Mesendoderm (in vitro differentiated cells): ENCODE measurements at places on chromosomes 6 and 20.

DNA sequence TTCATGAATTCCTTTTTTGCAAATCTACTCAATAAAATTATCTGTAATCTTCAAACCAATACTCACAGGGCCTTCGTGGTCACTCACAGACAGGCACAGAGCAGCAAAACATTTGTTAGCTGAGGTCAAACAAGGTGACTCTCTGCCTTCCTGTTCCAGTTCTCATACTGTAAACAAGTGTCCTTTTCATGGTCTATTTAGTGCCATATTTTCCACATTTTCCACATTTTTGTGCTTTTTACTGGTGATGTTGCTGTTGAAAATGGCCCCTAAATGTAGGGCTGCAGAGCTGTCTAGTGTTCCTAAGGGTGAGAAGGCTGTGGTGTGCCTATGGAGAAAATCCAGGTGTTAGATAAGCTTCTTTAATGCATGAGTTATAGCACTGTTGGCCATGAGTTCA is 133.1 kb upstream of the COL21A1 start:
- no peaks in the 10 kb centered on the region for H3K27me3 ChIP-seq
- no peak for DNase-seq
- H3K36me3 ChIP-seq, result no peaks in the 10 kb centered on the region
- no peaks in the 10 kb centered on the region for H3K4me1 ChIP-seq

GRCh38 chr6:9139746-9140145 is 704.4 kb upstream of the SLC35B3 start:
- no peaks in the 10 kb centered on the region for H3K36me3 ChIP-seq
- H3K4me1 ChIP-seq, result no peaks in the 10 kb centered on the region
- no peak for DNase-seq
- H3K27ac ChIP-seq, result no peak overlapping the region
- H3K4me3 ChIP-seq, result no peak overlapping the region
- no peaks in the 10 kb centered on the region for H3K27me3 ChIP-seq

DNA sequence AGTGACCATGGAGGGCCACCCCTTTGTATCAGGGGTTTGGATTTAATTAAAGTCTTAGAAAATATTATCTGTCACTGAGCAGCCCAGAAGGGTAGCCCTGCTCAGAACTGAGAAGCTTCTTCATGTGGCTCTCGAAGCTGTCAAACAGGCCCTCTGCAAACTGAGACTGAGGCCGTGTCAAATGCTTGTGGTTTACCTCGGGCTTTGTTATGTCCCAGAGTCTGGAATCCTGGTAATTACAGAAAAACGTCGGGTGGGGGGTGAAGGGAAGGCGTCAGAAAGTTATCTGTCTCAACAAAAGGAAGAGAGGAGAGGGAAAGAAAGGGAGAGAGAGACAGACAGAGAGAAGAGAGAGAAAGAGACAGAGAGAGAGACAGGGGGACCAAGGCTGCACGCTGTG is 200.8 kb downstream of the BMP7 start:
- no peak overlapping the region for H3K4me3 ChIP-seq
- no peaks in the 10 kb centered on the region for H3K4me1 ChIP-seq

DNA sequence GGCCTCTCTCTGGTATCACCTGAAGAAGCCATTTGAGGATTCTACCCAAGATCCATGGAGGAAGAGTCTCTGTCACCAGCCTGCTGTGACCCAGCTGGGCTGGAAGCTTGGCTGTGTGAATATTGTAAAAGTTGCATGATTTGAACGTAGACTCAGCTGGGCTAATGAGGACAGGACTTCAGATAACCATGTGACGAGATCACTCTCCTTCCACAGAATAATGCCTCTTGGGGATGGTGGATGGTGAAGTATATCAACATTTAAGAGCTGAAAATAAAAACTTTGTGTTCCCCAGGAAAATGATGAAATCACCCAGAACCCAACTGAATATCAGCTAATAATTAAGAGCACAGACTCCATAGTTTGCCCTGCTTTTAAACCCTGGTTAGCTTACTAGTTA is 427.9 kb downstream of the CD83 start:
- H3K4me3 ChIP-seq, result no peak overlapping the region
- H3K27me3 ChIP-seq, result no peaks in the 10 kb centered on the region
- H3K4me1 ChIP-seq, result no peaks in the 10 kb centered on the region
- H3K27ac ChIP-seq, result no peak overlapping the region
- no peak for DNase-seq

DNA sequence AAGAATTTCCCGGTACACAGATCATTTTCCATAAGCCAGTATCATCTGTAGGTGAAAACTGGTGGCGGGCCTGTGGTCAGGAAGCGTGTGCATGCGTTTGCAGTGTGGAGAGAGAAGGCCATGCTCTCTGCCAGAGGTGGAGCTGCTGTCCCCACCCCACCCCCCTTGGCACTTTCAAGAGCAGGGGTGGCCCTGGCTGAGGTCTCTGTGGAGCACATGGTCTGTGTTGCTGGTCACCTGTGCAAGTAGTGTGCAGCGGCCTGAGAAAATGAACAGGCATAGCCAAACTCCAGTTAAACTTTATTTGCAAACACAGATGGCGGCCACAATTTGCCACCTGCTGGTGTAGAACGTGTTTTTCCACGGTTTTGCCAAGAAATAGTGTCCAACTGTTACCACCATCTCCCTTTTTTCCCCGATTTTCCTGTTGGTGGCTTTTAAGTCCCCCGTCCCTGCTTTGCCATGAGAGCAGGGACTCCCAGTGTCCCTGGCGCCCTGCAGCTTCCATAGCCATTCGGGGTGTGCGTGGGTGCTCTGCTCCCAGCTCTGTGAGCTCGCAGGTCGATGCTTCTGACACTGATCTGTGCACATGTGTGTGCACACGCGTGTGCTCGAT is 2.5 kb downstream of the ADRM1 start:
- peaks cover 24% of the 10 kb centered on the region for H3K36me3 ChIP-seq
- H3K27ac ChIP-seq, result no peak overlapping the region
- H3K4me1 ChIP-seq, result peaks cover 2% of the 10 kb centered on the region
- DNase-seq, result peak; percentile 24
- H3K4me3 ChIP-seq, result no peak overlapping the region
- H3K27me3 ChIP-seq, result no peaks in the 10 kb centered on the region

- H3K27me3 ChIP-seq, result no peaks in the 10 kb centered on the region
- H3K36me3 ChIP-seq, result no peaks in the 10 kb centered on the region
- H3K27ac ChIP-seq, result no peak overlapping the region
- no peak for DNase-seq
Observed at GRCh38 chr6:53391170-53391569, 42.4 kb upstream of the ELOVL5 start.

- no peaks in the 10 kb centered on the region for H3K4me1 ChIP-seq
- no peak overlapping the region for H3K4me3 ChIP-seq
- H3K36me3 ChIP-seq, result no peaks in the 10 kb centered on the region
Observed at GRCh38 chr6:154166140-154166539, 127.1 kb downstream of the OPRM1 start.

DNA sequence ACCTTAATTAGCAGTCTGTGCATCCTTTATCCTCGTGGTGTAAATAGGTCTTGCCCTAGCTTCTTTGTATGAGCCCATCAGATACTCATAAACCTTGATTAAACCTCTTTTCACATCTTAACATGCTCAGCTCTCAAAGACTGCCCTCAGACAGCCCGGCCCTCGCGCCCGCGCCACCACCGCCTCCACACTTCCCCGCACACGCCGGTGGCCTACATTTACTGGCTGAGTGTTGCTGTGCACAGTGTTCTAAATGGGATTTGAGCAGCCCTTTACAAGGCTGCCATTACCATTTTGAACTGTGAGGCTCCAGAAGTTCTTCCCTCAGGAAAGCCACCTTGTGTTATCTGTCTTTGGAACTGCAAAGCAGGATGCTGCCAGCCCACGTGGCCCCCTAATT is 63.0 kb upstream of the INSM1 start:
- no peak for DNase-seq
- H3K4me1 ChIP-seq, result no peaks in the 10 kb centered on the region

- no peak overlapping the region for H3K4me3 ChIP-seq
- peaks cover 9% of the 10 kb centered on the region for H3K4me1 ChIP-seq
- H3K27me3 ChIP-seq, result no peaks in the 10 kb centered on the region
- H3K27ac ChIP-seq, result no peak overlapping the region
- DNase-seq, result no peak
- no peaks in the 10 kb centered on the region for H3K36me3 ChIP-seq
Observed at GRCh38 chr6:14791526-14791925, 454.3 kb upstream of the JARID2 start.

DNA sequence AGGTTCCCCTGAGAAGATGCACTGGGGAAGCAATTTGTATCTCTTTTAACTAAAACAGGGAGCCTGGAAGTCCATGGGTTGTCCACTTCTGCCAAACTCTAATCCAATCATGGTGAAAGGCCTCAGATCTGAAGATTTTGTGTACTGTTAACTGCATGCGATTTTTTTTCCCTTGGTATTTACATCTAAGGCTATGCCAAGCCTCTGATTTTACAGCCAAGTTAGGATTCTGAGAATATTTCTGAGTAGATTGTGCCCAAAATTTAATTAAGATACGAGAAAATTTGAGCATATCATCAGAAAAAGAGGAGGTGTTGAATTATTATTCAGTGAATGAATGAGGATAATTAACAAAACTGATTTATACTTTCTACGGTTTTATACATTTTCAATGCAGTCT is 34.0 kb downstream of the BTBD3 start:
- no peaks in the 10 kb centered on the region for H3K36me3 ChIP-seq
- no peak overlapping the region for H3K4me3 ChIP-seq
- H3K4me1 ChIP-seq, result no peaks in the 10 kb centered on the region
- H3K27me3 ChIP-seq, result no peaks in the 10 kb centered on the region
- no peak overlapping the region for H3K27ac ChIP-seq
- DNase-seq, result no peak

GRCh38 chr6:46279874-46280273 is 109.1 kb upstream of the ENPP5 start:
- H3K27ac ChIP-seq, result no peak overlapping the region
- no peak overlapping the region for H3K4me3 ChIP-seq
- H3K36me3 ChIP-seq, result no peaks in the 10 kb centered on the region
- no peaks in the 10 kb centered on the region for H3K4me1 ChIP-seq

DNA sequence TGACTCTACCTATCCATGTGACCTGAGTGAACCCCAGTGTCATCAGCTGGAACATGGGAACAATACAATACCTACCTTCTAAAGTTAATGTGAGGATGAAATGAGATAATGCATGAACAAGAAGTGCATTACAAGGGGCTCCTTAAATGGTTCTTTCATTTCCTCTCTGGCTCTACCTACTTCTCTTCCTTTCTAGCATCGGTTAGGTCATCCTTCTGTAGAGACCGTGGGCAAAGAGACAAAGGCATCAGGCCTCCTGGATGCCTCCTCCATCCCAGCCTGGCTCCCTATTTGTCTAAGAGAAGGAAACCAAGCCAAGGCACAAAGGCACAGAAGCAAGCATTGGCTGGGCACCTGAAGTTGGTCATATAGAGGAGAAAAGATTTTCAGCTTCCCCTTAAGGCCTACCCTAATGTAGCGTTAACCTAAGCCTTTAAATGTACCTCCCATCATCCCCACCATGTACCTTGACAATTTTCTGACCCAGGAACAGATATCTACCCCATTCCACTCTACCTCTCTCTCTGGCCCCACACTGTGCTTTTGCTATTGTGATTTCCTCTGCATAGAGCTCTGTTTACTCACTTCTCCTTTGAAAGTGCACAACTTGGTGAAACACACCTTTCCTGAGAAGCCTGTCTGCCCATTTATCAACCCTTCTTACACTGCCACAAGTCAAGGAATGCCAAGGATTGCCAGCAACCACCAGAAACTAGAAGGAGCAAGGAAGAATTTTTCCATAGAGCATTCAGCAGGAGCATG is 86.6 kb downstream of the GCLC start:
- H3K27ac ChIP-seq, result no peak overlapping the region
- H3K27me3 ChIP-seq, result no peaks in the 10 kb centered on the region
- no peak for DNase-seq
- no peaks in the 10 kb centered on the region for H3K36me3 ChIP-seq
- H3K4me3 ChIP-seq, result no peak overlapping the region

GRCh38 chr20:43415661-43416430 is 41.9 kb upstream of the SRSF6 start:
- H3K4me1 ChIP-seq, result no peaks in the 10 kb centered on the region
- no peak overlapping the region for H3K27ac ChIP-seq
- no peaks in the 10 kb centered on the region for H3K36me3 ChIP-seq
- peak; percentile 51 for DNase-seq
- H3K4me3 ChIP-seq, result no peak overlapping the region

DNA sequence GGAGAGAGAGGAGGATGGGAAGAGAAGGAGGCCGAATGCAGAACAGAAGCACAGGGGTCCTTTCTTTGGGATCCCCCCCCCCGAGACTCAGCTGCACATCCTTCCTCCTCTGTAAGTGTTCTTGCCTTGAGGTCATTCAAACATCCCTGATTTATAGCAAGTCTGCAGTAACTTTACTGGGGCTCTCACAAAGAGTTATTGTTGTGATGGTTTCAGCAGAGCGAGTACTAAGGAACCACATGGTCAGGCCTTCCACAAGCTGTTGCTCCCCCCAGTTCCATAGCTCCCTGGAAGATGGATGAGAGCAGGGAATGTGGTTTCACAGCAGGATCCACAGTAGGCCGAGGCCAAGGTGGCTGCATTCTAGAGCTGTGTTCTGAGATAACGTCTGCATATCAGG is 351.4 kb upstream of the CDH4 start:
- no peaks in the 10 kb centered on the region for H3K27me3 ChIP-seq
- DNase-seq, result peak; percentile 36
- H3K4me1 ChIP-seq, result no peaks in the 10 kb centered on the region
- H3K36me3 ChIP-seq, result no peaks in the 10 kb centered on the region

DNA sequence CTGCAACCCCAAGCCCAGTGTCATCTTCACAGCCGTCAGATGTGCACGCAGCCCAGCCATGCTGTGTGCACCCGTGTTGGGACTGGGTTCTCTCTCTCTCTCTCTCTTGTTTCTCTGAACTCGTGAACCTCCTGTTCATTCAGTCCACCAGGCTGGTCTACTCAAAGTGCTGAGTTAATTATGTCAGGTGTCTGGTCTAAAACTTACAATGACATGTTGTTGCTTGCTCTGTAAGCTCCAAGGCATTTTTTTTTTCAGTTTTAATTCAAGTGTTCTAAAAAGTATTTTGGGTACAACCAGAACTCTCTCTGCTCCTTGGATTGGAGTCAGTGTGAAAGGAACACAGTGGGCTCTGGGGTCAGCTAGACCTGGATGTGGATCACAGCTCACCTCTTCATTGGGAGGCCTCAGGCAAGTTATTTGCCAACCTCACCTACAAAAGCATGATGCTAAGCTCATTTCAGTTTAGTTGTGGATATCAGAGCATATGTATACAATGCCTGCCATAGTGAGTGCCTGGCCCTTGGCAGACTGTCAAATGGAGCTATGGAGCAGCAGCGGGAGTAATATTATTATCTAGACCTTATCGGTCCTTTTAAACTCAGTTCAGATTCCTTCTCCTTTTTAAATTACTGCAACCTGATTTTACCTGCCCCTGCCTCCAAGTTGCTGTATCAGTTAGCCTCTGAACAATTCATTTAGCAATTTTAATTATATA is 59.5 kb downstream of the PLEKHG1 start:
- H3K4me1 ChIP-seq, result no peaks in the 10 kb centered on the region
- DNase-seq, result no peak
- no peak overlapping the region for H3K27ac ChIP-seq
- no peaks in the 10 kb centered on the region for H3K27me3 ChIP-seq
- H3K36me3 ChIP-seq, result no peaks in the 10 kb centered on the region

GRCh38 chr6:72639920-72640614 is 18.2 kb downstream of the KCNQ5 start:
- no peaks in the 10 kb centered on the region for H3K4me1 ChIP-seq
- H3K36me3 ChIP-seq, result no peaks in the 10 kb centered on the region
- H3K4me3 ChIP-seq, result no peak overlapping the region
- no peak overlapping the region for H3K27ac ChIP-seq
- H3K27me3 ChIP-seq, result no peaks in the 10 kb centered on the region
- peak; percentile 77 for DNase-seq

GRCh38 chr6:15517600-15517999 is 145.2 kb downstream of the DTNBP1 start:
- DNase-seq, result no peak
- no peak overlapping the region for H3K4me3 ChIP-seq
- no peak overlapping the region for H3K27ac ChIP-seq
- no peaks in the 10 kb centered on the region for H3K27me3 ChIP-seq
- no peaks in the 10 kb centered on the region for H3K4me1 ChIP-seq
- peaks cover 2% of the 10 kb centered on the region for H3K36me3 ChIP-seq
